ENCODE measurements at places on chromosomes 7 and 10.

GRCh38 chr7:17743316-17743715 lies 197.0 kb downstream of the SNX13 start:
- DNase-seq, result no peak

- DNase-seq, result no peak
These were observed 74.1 kb downstream of the LYZL2 start for GRCh38 chr10:30555465-30555864.

GRCh38 chr7:16091701-16092310 lies 329.5 kb downstream of the CRPPA start:
- DNase-seq, result no peak

- no peak for DNase-seq
These were observed 104.1 kb upstream of the LAMB4 start for GRCh38 chr7:108234281-108234680.

DNA sequence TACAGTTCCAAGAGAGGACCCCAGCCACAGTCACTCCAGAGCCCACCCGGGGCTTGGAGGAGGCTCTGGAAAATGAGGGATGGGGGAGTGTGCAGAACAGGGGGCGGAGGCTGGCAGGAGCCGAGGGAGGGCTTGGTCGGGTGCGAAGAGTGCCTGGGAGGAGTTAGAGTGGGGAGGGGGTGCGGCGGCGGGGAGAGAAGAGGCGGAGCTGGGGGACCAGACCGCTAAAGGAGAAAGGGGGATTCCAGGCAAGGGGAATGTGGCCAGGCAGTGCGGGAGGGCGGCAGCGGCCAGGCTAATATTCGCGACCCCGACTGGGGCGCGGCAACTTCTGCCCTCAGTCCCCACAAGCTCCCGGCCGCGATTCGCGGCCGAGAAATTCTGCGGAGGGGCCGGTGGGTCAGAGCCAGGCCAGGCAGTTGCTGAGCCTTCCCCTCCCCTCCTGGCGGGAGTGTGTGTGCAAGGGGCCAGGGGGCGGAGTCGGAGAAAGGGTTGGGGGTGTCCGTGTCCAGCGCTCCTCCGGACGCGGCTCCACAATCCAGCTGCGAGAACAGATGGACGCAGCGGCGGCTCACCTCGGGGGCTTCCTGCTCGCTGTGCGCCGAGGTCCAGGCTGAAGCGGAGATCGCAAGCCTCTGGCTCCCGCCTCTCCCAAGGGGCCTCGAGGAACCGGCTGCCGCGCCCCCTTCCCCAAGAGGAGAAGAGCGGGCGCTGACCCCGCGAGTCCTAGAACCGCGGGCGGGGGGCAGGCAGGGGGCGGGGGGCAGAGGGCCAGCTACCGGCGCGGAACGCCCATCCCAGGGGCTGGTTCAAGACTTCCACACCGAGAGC lies 612 bp upstream of the SLC18A3 start:
- no peak for DNase-seq

DNA sequence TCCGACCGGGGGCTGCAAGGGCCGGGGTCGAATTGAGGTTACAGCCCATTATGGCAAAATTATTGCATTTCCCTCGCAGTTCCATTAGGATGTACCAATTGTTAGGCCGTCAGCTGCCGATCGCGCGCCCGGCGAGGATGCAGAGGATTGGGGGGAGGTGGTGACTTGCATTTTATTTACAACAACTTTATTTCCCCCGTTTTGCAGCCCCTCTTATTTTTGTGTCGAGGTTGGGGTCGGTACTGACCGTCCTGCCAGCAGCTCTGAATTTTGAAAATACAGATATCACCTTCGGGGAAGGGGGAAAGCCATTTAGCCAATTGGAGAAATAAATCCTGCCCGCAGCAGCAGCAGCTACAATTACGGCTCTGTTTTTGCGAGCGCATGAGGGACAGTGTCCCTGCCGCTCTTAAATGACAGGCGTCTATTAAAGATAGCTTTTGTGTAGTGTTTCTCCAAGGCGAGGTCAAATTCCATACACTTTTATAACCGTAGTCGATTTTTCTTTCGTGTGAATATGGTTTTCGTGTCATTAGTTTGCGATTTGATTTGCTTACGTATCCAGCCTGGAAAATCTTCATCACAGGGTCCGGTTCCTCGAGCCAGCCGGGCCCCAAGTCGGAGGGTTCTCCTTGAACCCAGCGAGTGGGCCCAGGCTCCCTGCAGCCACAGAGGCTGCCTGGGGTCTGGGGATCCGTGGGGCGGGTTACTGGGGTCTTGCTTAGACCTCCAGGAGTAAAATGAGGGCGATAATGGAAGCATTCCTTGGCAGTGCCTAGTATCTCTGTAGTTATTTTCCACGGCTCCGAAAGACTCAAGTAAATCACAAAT lies 684 bp upstream of the HOXA5 start:
- DNase-seq, result no peak

DNA sequence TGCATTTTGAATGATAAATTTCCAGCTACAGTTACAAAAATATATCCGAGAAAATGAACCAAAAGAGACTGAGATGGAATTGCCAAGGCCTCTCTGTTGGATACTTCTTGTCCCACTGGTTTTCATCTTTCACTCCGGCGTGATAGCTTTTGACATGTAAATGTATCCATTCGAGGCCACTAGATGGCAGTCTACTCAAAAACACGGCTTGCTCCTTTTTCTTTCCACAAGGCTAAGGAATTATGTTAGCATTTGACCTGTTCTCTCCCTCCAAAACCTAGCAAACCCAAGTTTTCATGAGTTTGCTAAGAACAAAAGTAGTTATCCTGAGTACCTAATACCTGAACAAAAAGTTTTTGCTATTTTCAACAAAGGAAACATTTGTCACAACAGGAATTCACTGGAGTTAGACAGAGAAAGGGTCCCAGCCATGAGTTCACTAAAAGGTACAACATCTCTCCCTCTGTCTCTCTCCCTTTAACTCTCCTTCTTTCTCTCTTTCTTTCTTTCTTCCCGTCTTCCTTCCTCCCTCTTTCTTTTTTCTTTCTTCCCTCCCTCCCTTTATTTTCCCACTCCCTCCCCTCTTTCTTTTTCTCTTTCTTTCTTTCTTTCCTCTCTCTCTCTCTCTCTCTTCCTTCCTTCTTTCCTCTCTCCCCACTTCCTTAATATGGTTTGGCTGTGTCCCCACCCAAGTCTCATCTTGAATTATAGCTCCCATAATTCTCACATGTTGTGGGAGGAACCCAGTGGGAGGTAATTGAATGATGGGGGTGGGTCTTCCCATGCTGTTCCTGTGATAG lies 207.9 kb upstream of the MYO3A start:
- DNase-seq, result no peak

DNA sequence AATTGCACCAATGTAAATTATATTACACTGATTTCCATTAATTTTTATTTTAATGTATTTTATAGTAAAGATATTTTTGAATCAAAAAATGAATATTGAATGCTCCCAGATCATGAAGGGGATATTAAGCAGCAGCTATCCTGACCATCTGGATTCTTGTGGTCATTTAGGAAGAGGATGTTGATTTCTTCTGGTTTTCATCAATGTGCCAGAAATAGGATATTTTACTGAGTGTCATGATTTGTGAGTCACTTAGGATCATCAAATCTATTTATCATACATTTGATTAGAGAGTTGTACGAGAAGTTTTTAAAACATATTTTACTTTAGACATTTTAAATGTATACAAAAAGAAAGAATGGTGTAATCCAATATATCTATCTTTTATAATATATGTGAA lies 366.3 kb upstream of the CHRM2 start:
- DNase-seq, result no peak

- no peak for DNase-seq
These were observed 55.4 kb downstream of the GPR26 start for GRCh38 chr10:123721441-123722049.

DNA sequence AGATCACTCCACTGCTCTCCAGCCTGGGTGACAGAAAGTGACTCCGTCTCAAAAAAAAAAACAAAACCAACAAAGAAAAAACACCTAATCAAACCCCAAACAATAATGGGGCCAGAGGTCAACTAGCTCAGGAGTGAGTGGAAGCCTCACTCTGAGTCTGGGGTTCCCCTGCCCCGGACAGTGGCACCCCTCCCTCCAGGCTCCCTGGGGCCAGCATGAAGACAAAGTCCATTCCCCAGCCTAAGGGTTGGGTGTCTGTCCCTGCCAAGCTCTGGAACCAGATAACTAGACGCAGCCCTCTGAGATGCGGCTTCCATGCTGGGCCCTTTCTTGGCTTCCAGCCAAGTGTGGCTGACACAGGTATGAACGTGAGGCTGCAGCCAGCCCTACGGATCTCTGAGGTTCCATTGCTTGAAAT lies 1.7 kb upstream of the FUOM start:
- no peak for DNase-seq

DNA sequence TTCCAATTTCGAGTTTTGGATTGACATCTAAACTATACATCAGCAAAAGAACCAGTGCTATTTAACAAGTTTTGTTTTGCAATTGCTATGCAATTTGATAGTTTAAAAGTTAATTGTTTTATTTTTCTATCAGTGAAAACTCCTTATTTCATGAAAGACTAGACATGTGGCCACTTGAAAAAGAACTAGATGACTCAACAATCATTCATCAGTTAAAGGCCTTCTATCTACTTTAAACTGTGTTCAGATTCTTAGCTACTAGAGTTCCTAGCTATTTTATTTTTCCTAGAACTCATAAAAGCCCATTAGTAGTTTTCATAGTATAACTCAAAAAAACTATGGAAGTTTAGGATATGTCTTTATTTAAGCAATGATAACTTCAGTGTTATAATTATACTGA lies 104.6 kb upstream of the LSM8 start:
- DNase-seq, result no peak

- no peak for DNase-seq
These were observed 82.3 kb upstream of the GTF2I start for GRCh38 chr7:74575083-74575784.

- DNase-seq, result no peak
These were observed 34.3 kb downstream of the SRPK2 start for GRCh38 chr7:105354383-105354782.

DNA sequence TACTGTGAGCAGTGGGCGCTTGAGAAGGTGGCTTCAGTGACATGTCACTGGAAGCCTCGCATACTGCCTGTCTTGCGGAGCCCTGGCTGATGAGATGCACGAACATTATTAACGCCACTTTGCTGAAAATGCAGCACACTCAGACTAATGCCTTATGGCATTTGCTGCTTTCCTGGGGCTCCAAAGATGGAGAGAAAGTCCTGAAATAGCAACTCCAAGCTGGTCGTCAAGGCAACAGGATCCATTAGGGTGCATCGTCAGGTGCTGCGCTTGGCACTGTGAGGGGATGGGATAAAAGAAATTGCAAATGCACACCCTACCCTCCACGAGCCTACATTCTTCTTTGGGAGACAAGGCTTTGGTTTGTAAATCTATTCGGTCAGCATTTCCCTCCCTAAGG lies 592.5 kb downstream of the TYW1 start:
- DNase-seq, result no peak

DNA sequence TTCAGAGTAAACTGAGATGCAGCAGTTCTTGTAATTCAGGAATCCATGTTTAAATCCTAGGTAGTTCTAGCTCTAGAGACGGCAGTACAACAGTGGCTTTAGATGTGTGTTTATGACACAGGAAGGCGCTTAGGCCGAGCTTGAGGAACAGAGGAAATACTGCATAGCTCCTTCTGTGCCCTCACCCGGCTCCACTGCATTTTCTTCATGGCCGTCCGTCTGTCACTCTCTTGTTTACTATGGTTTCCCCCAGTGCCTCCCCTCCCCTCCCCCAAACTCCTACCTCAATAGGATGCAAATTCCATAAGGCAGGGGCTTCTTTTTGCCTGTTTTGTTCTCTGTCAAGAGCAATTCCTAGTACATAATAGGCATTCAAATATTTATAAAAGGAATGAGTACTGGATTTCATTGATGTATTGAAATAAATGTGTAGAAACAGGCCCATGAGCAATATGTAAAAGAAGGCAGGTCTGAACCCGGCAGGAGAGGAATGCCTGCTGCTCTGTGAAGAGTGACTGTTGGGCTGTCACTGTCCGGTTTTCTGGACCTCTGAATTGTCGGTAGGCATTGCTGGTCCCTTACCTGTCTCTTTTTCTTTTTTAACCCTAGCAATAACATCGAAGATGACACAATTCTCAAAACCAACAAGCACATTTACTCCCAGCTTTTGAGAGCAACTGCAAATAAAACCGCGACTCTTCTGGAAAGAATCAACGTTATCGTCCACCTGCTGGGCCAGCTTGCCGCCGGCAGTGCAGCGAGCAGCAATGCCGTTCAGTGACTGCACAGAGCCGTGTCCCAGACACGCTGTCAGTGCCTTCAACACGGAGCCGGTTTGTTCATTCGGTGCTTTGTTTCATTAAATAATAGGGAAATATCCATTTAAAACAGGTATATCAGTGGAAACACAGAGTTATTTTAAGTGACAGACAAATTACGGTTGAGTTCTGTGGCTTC lies 12.7 kb downstream of the MMP21 start:
- DNase-seq, result no peak

Measured in stimulated activated CD4-positive, alpha-beta T cell treated with anti-CD3 and anti-CD28 coated beads, Interleukin-1b, Interleukin-23, amount 100 ng/mL, for 48 hours (primary cell).